ENCODE measurements at places on chromosomes 2 and 18.
A peak's percentile ranks its signal among the peaks of the same experiment; 100 is the strongest.

DNA sequence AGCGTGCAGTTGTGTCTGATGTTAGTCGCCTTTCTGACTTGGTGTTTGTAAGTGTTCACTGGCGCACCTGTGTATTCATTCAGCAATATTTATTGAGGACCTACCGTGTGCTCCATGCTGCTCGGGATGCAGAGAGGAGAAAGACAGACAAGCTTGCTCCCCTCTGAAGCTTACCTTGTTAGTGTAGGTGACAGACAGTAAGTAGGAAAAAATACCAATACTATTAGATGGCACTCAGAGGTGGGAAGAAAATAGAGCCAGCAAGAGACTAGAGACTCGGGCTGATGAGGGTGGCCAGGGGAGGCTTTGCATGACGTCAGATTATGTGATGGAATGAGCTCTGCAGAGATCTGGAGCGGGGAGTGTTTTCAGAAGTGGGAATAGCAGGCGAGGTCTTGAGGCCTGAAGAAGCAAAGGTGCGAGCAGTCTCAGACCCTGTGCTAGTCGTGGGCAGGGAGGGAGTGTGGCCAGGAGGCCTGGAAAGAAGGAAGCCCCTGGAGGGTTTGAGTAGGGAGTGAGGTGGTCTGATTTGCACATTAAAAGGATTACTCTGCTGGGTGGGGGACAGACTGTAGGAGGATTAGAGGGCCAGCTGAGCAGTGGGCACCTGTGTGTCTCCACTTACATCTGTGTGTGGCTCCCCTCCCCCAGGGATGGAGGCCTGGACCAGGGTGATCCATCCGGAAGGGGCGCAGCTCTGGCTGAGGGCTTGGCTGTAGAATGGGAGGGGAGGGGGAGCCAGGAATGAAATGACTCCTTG, 11.8 kb downstream of the MTCL1 start:
- no peak for DNase-seq

DNA sequence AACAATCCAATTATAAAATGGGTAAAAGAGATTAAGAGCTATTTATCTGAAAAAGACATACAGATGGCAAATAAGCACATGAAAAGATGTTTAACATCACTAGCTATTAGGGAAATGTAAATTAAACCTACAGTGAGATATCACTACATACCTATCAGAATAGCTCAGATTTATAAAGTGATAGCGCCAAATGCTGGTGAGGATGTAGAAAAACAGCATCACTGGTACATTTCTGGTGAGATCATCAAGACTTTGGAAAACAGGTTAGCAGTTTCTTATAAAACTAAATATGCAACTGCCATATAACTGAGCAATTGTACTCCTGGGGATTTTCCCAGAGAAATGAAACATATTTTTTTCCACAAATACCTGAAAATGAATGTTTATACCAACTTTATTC, 100.4 kb downstream of the ACOXL start:
- DNase-seq: no peak

DNA sequence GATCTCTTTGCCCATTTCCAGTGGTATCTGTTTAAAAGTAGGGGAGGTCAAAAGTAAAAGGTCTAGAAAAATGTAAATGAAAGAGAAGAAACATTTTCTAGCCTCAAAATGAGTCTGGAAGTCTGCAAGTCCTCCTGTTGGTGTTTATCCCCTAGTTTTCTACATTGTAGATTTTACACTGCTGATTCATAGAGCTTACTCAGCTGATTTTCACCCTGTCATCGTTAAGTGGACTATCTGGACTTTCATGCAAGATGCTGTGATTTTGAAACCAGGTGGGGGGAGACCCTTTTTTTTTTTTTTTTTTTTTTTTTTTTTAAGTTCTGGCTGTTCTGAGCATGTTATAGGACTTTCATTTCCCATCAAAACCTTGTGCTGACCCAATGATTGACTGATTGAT, 10.3 kb downstream of the HOXD3 start:
- DNase-seq: no peak

DNA sequence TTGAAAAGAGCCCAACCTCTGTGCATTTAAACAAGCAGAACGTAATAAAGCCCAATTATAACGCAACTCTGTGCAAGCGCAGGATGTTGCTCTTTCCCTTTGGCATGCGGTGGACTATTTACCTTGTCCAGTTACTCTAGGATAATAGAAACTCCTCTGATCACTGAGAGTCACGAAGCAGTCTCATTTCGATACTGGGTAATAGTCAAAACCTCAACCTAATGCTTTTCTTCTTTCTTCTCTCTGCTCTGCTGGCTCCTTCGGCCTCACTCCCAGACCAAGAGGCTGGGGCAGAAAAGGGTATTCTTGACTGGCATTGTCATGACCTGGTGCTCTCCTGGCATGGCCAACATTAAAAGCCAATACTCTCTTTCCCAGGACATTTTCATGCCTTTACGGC, 89.7 kb upstream of the GCFC2 start:
- DNase-seq: no peak

- DNase-seq: no peak
These were observed 24.3 kb downstream of the TMEM237 start for GRCh38 chr2:201618744-201619662.

DNA sequence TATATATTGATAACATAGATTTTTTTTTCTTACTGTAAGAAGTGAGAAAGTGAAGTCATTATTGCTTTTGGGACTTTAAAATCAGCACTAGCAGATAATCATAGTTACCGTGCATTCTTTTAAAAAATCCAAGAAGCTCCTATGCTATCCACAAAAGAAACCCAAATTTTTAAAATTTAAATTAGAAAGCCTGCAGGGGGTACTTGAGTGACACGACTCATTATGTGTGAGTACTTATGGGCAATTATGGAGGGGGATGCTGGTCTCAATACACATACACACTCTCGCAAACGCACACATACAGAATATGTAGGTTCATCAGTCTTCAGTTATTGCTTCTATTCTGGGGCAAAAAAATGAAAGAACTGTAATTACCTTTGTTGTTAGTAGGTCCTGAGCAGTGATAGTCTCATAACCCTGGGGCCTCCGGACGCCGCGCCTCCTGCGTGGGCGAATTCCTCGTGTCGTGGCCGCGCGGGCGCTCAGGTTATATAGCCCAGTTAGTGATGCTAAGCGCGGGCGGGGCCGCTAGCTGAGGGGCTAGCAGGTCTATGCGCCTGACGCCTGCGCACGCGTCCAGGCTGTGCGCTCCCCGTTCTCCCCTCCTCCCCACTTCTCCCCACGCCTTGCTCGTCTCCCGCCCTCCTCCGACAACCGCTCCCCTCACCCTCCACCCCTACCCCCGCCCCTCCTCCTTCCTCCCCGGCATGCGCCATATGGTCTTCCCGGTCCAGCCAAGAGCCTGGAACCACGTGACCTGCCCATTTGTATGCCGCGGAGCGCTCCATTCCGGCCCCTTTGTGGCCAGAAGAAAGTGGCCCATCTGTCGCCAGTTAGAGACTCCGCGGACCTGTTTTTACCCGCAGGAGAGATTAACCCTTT, at the start of gene NEUROD1:
Gene NEUROD1, minus strand, starts transcription at position 463 of the 882 bp plus-strand sequence. CDS start 1,657 bp downstream, outside the sequence.
- no peak for DNase-seq

- no peak for DNase-seq
These were observed 7.8 kb upstream of the RALB start for GRCh38 chr2:120244656-120245519.

DNA sequence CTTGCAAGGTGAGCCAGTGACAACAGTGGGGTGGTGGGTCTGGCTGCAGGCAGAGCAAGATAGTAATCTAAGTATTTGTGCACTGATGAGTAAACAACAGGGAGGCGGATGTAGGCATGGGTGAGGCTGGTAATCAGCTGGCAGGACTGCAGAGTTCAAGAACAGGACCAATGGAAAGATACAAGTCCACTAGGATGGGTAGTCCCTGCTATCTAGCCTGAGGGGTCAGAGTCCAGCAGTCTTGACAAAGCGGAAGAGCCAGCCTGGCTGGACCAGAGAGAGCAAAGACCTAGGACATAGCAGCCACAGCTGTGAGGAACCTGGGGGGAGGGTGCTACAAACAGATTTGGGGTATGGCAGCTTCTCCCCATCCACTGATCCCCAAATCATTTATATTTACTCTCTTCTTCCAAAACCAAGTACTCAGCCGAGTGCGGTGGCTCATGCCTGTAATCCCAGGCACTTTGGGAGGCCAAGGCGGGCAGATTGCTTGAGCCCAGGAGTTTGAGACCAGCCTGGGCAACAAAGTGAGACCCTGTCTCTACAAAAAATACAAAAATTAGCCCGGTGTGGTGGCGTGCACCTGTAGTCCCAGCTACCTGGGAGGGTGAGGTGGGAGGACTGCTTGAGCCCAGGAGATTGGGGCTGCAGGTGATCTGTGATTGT, 25.9 kb downstream of the VIL1 start:
- DNase-seq: no peak

GRCh38 chr2:15058015-15058720, 425.7 kb downstream of the LRATD1 start:
- no peak for DNase-seq

GRCh38 chr2:186918495-186918894, 69.5 kb upstream of the ZSWIM2 start:
- no peak for DNase-seq

DNA sequence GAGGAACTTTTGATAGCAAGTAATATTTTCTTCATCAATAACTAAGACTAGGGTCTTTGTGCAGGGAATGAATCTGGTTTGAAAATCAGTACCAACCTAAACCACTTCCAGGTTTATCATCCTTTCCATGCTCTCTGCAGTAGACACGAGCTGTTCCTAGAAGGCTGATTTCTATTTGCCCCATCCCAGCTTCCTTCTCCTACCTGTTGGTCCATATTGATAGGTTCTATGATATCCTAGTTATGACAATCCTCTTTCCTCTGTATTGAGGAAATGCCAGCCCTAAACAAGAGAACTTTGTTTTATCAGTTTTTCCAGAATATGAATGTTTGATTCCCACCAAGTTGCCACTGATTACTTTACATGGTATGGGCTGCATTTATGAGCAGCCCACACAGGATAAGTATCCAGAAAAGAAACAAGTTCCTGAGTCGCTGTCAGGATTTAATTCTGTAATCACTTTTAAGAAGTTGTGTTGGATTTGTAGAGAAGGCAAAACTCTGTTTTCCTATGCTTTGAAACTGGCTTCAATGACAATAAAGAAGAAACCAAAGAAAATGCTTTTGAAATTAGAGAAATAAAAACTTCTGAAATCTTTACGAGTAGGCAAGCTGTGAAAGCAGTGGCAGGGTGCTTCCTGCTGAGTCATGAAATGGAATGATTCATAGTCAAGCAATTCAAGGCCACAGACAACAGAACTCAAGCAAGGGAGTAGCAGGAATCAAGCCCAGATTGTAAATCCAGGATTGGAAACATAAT, 37.3 kb upstream of the TANK start:
- DNase-seq: peak; percentile 91

GRCh38 chr2:190970873-190971506, 43.0 kb downstream of the STAT1 start:
- DNase-seq: no peak

GRCh38 chr2:168534926-168535325, 78.9 kb downstream of the CERS6 start:
- no peak for DNase-seq

GRCh38 chr2:47675196-47675825, 107.6 kb upstream of the MSH6 start:
- DNase-seq: no peak

GRCh38 chr2:229438430-229439159, 167.5 kb upstream of the PID1 start:
- DNase-seq: no peak

DNA sequence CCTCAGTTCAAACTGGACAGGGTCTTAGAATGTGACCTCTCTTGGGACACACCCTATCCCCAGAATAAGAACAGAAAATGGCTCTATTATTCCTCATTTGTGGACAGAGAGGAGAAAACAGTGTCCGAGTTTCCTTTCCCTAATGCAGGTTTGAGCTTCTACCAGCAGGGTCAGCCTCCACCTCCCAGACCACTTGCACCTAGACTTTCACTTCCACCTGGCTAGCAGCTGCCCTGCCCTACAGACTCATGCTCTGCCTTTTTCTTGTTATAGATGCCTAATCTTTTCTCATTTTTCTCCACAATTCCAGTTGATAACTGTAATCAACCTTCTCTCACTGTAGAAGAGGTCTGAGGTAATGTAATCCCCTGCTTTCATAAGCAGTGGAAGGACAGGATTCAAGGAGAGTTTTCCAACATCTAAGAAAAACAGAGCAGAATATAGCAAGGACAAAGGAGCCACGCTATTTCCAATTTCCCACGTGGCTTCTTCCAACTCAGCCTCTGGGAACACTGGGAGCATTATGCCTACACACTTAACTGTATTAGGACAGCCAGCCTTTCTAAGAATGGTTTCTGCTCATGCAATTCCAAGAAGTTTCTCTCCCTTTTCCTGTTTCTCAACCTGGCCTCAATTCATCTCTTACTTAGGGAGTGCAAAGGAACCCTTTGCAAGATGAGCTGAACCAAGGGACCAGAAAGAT, 239.8 kb downstream of the BCL11A start:
- DNase-seq: no peak

DNA sequence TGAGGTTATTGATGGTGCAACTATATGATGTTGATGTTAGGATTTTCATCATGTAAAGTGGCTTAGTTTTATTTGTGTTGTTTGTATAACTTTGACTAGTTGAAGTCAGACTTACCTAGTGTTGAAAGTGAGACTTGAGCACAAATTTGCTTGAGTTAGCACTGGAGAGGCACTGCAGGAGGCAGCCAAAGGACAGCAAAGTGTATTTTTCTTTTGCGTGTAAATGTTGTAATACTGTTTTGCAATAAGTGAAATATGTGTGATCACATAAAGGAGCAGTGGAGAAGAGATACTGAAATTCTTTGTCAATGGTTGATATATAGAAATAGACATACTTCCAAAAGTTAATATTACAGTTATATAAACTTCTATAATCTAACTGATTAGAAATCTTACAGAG, 332.0 kb upstream of the RAB12 start:
- DNase-seq: no peak

GRCh38 chr2:214504599-214505376, 93.9 kb downstream of the VWC2L start:
- DNase-seq: no peak

GRCh38 chr2:211930331-211930730, 608.3 kb downstream of the ERBB4 start:
- no peak for DNase-seq

DNA sequence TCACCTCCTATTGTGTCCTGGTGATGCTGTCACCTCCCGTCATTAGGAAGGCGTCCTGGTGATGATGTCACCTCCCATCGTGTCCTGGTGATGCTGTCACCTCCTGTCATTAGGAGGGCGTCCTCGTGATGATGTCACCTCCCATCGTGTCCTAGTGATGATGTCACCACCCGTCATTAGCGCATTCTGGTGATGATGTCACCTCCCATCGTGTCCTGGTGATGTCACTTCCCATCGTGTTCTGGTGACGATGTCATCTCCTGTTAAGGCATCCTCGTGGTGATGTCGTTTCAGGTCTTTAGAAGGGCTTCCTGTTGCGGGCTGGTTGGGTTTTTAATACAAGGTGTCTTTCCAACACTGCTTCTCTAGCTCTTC, 40.7 kb downstream of the CTDP1 start:
- no peak for DNase-seq

Data from HFF-Myc (cell line).